ENCODE measurements at places on chromosomes 3 and 15.

GRCh38 chr3:52177701-52178042 lies 20.3 kb upstream of the ALAS1 start:
- DNase-seq = no peak

DNA sequence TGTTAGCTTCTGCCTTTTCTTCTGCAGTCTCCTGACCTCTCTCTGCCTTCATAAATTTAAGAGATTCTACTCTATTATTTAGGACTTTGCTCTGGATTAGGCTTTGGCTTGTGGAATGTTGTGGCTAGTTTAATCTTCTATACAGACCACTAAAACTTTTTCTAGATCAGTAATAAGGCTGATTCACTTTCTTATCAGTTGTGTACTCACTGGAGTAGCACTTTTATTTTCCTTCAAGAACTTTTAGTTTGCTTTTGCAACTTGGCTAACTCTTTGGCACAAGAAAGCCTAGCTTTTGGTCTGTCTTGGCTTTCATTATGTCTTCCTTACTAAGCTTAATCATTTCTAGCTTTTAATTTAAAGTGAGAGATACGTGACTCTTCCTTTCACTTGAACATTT lies 265.5 kb upstream of the TBC1D5 start:
- no peak for DNase-seq

DNA sequence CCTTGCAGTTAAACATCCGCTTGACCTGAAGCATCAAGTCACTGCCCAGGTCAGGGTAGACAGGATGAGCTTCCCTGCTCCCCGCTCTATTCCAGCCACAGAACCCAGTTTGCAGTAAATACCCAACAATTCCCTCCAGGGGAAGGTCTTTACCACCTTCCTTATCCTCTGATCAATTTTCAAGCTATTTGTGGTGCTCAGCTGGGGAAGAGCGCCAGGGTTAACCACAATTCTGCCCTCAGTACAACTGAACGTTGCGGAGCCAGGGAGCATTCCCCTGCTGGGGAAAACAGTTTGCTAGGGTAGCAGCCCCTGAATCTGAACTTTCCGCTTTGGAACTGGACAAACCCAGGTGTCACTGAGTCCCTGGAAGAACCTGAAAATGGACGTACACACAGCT lies 28.5 kb downstream of the RBPMS2 start:
- DNase-seq = no peak

- DNase-seq = no peak
These were observed 1.6 kb upstream of the UCN2 start for GRCh38 chr3:48565186-48565585.

GRCh38 chr15:101176625-101177024 lies 75.2 kb downstream of the CHSY1 start:
- no peak for DNase-seq

DNA sequence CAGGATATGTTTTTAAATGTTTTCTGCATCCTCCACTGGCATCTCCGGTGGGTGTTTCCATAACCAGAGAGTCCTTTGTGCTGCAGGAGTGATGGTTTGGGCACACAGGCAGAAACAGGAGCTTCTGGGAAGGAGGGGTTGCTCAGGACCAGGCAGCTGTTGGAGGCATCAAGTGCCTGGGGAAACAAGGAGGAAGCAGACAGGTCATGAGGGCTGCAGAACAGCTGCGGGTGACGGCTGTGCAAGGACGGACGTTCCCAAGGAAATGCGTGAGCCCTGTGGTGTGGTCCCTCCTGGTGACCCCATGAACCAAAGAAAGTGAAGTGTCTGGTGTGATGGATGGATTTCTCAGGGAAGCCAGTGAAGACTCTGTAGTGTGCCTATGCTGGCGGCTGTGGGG lies 61.2 kb upstream of the TNFAIP8L3 start:
- DNase-seq = no peak
